ENCODE measurements at places on chromosomes 13 and 19.

DNA sequence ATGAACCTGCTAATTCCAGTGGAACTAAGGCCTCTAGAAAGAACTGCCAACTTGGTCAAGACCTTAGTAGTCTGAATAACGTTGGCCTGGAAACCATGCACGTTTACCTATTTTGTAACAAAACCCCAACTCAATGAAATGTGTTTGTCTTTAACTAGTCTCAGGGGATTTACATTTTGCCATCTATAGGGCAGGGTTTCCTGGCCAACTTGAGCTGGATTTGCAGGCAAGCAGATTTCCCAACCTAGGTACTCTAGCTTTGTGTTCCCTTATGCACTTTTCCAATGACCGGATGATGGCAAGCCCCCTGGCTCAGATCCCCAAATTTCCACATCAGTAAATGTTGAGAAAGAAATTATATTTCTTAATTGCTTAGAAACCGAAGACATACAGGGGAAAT, 114.5 kb downstream of the IRS2 start:
- no peak for DNase-seq

GRCh38 chr13:60431108-60431700, 34.2 kb downstream of the TDRD3 start:
- DNase-seq: no peak

DNA sequence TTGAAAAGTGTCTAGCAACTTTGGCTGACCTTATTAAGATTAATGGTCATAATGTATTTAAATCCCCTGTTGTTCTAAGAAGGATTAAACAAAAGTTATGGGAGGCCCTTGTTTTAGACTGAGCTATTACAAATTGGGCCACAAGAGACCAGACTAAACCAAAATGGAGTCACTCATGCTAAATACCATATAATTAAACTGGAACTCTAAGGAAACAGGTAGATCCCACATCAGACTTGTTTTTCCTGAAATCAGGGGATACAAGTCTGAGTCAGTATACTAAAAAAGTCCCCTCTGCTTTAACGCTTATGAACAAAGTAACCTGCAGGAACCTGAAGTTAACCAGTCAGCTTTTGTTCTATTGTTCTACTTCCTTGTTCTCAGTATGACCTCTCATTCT, 305.9 kb upstream of the SGCG start:
- DNase-seq: no peak

DNA sequence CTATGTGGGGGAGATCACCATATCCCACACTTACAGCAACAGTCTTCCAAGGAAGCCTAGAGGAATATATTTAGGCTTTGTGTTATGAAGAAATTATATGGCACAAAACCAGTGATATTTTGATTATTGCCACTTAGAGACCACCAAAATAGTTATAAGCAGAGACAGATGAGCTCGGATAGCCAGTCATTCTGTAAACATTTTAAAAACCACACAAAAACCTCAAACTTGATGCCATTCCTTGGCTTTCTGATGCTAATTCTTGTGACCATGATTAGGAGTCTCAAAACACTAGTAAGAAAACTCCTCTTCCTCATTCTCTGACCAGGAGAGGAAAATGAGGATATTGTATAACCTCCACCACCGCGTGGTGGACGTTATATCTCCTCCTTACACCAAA, 496.4 kb downstream of the FOXO1 start:
- DNase-seq: no peak

GRCh38 chr19:30689474-30689873, 317.3 kb downstream of the ZNF536 start:
- no peak for DNase-seq

- no peak for DNase-seq
Measured at GRCh38 chr13:34587576-34587975, 354.5 kb upstream of the NBEA start.

- no peak for DNase-seq
Measured at GRCh38 chr13:25608181-25608580, 236.4 kb downstream of the ATP8A2 start.

All from activated CD4-positive, alpha-beta T cell treated with anti-CD3 and anti-CD28 coated beads for 4 hours (primary cell).